ENCODE measurements at places on chromosomes 3 and 15. TPM values are rescaled to one million over a fixed set of nuclear protein-coding genes. Genes with fewer than 3 reads are reported as not detected.
A peak's percentile ranks its signal among the peaks of the same experiment; 100 is the strongest.

DNA sequence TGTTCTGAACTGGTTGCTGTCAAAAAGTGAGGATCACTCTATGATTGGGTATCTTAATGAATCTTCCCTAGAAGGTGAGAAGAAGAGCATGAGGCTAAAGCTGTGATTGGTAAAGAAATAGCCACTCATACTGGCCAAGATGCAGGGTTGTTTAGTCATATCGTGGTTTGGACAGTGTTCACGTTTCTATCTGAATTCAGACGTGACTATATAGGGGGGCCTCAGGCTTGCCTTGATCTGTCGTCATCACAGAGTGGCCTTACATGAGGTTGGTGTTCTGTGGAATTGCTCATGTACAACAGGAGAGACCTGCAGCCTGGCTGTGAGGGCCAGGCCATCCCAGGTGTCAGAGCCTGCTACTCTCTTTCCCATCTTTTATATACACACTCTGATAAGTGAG is 12.4 kb downstream of the RTP2 start:
- DNase-seq, result no peak

GRCh38 chr3:18119866-18120265 is 305.3 kb downstream of the SATB1 start:
- no peak for DNase-seq

- DNase-seq, result no peak
Measured at GRCh38 chr15:77980098-77980497, 97.4 kb downstream of the TBC1D2B start.

GRCh38 chr3:70137366-70137765 is 137.8 kb downstream of the SAMMSON start:
- DNase-seq, result no peak

- no peak for DNase-seq
Measured at GRCh38 chr15:81161160-81161673, 27.1 kb downstream of the CFAP161 start.

DNA sequence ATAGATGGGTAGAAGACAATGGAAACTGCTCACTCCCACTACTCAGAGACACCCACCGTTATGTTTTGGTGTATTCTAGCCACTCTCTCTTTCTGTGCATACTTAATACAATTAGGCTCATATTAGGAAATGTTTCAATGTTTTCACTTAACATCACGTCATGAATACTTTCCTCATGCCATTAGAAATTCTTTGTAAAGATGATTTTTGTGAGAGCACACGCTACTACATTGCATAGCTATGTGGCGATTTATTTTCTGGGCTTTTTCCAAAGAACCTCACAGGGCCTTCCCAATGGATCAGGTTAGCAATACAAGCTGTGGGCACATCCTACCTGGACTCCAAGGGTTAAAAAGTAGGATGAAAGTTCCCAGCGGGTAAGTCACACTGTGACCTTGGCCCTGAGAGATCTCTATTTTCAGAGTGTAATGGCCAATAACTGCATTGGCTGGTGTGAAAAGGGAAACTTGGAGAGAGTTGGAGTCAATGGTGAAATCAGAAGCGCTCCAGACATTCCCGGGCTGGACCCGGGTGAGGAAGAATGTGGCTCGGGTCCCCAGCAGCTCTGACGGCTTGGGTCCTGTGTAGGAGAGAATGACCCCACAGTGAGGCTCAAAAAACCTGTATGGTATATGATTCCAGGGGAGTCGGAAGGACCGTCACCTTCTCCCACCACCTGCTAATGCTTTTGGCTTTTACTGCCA is 25.8 kb upstream of the TGM5 start:
- DNase-seq, result no peak

- no peak for DNase-seq
Measured at GRCh38 chr3:193662757-193663322, 69.8 kb downstream of the OPA1 start.

- DNase-seq, result no peak
Measured at GRCh38 chr3:194941956-194942511, 256.4 kb downstream of the FAM43A start.

DNA sequence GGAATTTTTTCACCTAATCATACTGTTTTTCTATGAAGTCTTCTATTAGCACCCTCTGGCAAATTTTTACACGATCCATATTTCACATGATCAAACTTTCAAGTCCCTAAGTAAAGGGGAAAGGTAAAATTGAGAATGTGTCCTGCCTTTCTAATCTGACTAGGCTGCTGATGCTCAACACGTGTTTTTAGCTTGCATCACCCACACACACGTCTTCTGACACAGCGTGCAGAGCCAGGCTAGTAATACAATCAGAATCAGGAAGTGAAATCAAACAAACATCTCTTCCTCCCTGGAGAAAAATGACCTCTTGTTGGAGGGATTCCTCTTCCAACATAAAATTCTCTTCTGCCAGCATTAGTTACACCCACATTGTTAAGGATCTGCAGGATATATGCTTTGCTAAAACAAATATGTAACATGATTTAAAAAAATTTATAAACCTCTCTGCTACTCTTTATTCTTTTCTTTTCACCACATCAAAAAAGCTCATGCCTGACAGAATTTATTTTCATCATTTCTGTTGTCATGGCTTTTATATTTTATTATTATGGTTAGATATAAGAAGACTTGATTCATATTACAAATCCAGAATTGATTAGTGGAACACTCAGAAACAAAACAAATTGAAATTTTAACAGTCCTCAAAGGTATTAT is 122.4 kb downstream of the RAP2B start:
- DNase-seq, result peak; percentile 7

- DNase-seq, result no peak
Measured at GRCh38 chr3:153038779-153039178, 123.2 kb upstream of the RAP2B start.

GRCh38 chr3:4517643-4518311 is 24.6 kb downstream of the ITPR1 start:
- DNase-seq, result no peak

DNA sequence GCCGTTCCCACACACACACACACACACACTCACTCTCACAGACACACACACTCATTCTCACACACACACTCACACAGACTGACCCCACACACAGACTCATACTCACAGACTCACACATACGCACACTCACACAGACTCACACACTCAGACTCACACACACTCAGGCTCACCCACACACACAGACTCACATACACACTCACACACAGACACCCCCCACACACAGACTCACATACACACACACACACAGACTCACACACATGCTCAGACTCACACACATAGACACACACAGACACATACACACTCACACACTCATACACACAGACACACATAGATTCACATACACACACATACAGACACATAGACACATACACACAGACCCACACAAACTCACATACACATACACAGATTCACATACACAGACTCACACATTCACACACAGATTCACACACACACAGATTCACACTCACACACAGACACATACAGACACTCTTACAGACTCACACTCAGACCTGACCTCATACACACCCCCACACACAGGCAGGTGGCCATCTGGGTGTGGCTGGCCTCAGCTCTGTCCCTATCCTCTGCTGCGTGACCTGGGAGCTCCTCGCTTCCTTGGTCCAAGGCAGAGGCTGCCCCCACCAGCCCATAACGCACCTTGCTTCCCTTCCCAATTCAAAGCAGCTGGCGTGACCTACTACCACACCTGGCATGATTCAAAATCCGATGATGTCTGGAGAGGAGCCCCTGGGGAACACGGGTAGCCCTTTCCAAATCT is 1.9 kb downstream of the C3orf22 start:
- DNase-seq, result no peak

- DNase-seq, result no peak
Measured at GRCh38 chr3:25289663-25290062, 138.4 kb upstream of the RARB start.

DNA sequence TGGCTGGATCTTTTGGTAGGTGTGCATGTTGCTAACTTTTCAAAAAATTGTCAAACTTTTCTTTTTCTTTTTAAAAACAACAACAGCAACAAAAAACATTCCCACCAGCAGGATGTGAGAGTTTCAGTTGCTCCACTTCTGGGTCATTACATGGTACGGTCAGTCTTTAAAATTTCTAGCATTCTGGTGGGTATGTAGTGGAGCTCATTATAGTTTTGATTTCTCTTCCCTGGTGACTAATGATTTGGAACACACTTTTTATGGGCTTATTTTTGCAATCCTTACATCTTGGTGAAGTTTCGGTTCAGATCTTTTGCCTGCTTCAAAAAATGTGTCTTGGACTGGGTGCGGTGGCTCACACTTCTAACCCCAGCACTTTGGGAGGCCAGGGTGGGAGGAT is 19.3 kb downstream of the ATP1B3 start:
- no peak for DNase-seq

DNA sequence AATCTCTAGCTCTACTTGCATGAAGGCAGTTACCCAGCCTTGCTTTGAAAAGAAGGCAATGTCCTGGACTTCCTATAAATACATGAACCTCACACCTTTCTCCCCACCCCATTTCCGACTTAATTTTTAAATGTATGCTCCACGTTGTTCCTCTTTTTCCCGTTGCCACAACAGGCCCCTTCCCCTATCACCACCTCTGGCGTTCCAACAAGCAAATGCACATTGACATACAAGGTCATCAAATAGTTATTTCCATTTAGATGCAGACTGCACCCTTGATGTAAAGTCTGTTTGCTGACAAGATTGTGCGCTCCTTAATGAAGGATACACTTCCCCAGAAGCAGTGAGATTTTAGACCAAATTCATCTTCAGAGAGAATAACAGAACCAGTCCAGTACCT is 260.7 kb upstream of the UMPS start:
- no peak for DNase-seq

GRCh38 chr3:188526057-188526456 is 372.1 kb downstream of the LPP start:
- DNase-seq, result no peak

DNA sequence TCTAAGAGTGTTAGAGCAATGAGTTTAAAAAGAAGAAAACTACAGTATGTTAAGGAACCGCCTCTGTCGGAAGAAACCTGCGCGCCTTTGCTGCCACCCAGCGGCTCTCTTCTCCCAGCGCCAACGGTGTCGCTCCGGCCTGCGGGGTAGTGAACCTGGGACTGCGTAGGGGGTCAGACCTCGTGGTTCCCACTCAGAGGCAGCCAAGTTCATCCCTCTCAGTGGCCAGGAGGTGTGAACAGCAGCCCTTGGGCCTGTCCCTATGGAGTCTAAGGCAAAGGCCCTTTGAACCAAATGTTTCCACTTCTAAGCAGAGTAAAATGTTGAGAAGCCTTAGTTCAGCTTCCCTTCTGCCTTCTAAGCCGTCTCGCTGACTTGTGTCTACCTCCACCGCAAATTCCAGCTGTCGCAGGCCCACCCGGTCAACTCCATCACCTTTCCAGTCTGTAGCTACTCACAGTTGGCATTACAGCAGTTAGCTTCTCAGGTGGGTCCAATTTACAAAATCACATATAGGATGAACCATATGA is 980 bp upstream of the RAB27A start:
- peak; percentile 84 for DNase-seq

DNA sequence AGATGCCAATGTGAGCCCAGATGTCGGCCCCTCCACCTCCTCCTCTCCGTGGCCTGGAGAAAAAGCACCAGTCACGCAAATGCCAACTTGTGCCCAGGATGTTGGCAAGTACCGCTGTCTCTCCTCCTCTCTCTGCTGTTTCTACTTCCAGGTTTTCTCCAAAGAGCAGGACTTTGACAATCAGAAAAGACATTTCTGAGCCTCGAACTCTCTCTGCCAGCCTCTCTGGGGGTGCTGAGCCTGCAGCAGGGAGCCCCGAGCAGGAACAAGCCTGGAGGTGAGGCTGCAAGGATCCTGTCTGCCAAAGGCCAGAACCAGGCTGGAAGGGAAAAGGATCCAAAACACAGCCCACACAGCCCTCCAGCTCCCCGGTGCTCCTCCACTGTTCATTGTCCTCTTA is 89.7 kb downstream of the SEC22A start:
- DNase-seq, result no peak

DNA sequence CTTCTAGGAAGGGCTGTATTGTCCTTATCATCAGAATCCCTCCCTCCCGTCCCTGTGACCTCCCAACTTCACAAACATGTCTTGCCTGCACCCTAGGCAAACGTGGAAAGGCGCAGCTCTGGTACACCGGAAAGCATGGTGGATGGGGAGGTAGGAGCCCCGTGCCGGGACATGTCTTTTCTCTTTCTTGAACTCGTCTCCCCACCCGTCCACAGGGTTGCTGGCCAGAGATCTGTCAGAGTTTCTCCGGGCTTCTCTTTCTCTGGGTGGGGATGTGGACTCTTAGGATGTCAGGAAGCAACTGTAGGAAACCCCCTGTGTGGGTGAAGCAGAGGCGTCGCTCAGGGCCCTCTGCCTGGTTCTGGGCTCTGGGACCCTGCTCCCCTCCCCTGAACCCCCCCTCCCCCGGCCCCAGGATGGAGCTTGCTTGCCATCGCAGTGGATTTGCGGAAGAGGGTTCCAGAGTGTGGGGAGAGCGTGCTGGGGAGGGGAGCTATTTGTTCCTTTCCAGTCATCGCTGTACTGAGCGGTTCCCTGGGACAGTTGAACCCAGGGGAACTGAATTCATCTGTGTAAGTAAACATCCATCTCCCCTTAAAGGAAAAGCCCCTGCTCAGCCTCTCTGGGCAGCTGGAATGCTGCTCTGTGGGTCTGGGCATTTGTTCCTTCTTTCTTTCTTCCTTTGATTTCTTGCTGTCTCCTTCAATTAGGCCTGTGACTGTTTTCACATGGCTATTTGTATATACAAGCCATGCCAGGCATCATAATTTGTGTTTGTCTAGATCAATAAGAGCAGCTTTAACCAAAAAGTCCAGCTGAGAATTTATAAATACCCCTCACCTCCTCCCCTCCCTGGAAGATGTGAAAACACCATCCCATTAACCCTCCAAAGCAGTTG is 72.8 kb downstream of the SMAD3 start:
- DNase-seq, result no peak

- no peak for DNase-seq
Measured at GRCh38 chr15:100818927-100819326, 60.7 kb upstream of the ALDH1A3 start.

DNA sequence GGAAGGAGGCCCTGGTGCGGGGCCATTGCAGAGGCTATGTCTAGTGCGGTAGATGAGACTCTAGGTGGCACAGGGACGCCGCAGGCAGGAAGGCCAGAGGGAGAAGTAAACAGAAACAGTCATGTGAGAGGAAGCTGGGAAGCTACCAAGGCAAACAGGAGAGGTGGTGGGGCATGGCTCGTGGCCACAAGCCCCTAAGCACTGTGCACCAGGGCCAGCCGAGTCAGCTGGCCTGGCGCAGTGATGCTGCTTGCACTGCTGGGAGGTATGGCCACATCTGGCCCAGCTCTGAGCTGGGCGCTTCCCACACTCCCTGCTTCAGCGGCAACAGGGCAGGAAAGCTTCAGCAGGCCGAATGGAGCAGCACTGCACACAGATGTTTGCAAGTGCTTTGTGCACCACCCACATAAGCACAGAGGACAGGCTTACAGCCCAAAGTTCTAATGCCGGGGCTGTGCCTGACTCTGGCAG is 76.6 kb downstream of the SRGAP3 start:
- DNase-seq, result no peak

Gene COPG1
- polyA plus RNA-seq, result 64.6 TPM

Gene PAK6
- 3.6 TPM for polyA plus RNA-seq

Gene INKA1
- 1.2 TPM for polyA plus RNA-seq

Gene GOLGA8T
- polyA plus RNA-seq, result 0.16 TPM

Gene P2RY14
- polyA plus RNA-seq, result 1.5 TPM

Gene STRC
- polyA plus RNA-seq, result not detected

Gene CKMT1B
- polyA plus RNA-seq, result not detected

Gene EIF1B
- polyA plus RNA-seq, result 54.1 TPM

Gene ACTR8
- 20.7 TPM for polyA plus RNA-seq

All from immature natural killer cell (primary cell).